ENCODE measurements at places on chromosomes 7 and 10.

- no peak for DNase-seq
These were observed 65.5 kb downstream of the LARP4B start for GRCh38 chr10:865924-866576.

DNA sequence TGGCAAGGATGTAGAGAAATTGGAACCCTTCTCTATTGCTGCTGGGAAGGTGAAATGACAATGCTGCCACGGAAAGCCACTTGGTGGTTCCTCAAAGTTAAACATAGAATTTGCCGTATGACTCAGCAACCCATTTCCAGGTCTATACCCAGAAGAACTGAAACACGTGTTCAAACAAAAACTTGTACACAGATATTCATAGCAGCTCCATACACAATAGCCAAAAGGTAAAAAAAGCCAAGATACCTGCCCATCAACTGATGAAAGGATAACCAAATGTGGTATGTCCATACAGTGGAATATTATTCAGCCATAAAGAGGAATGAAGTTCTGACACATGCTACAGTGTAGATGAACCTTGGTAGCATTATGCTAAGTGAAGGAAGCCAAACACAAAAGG, 39.1 kb downstream of the LHPP start:
- DNase-seq: no peak

DNA sequence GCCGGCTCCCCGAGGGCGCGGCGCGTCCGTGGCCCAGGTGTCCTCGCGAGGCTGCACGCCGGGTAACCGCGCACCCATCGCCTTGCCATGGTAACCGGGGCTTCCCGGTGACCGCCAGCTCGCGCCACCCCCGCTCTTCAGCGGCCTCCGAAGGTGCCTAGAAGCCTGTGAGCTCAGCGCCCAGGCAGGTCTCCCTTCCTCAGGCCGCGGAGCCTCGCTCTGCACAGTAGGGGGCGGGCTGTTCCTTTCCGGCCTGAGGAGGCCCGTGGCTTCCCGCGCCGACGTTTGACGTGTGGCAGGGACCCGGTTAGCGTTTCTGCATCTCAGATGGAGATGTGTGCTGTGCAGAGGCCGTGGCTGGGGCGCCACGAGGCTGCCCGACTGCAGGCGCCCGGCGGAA, 117.1 kb downstream of the DYNC2I1 start:
- no peak for DNase-seq

DNA sequence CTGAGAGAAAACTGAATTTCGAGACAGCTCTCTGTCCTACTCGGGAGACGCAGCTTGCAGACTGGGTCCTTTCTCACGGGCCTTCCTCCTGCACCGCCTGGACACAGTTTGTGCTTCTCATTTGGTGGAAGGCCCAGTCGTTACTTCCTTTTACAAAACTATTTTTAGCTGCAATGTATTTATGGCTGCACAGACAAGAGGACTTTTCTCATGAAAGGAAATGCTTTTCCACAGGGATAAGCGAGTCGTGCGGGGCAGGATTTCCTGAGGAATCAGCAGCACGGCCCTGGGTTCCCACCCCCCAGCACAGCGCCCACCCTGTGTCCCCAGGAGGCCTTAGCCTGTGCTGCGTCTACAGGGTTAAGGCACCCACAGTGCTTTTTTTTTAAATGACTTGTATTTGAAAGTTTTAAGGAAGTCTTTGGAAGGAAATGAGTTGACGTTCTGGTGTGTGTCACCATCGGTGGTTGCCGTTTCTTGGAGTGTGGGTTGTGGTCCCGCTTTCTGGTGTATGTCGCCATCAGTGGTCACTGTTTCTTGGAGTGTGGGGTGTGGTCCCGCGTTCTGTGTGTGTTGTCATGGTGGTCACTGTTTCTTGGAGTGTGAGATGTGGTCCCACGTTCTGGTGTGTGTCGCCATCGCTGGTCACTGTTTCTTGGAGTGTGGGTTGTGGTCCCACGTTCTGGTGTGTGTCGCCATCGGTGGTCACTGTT, 50.9 kb downstream of the INPP5A start:
- no peak for DNase-seq

- DNase-seq: no peak
These were observed 87.8 kb upstream of the LRRC4 start for GRCh38 chr7:128119036-128119435.

DNA sequence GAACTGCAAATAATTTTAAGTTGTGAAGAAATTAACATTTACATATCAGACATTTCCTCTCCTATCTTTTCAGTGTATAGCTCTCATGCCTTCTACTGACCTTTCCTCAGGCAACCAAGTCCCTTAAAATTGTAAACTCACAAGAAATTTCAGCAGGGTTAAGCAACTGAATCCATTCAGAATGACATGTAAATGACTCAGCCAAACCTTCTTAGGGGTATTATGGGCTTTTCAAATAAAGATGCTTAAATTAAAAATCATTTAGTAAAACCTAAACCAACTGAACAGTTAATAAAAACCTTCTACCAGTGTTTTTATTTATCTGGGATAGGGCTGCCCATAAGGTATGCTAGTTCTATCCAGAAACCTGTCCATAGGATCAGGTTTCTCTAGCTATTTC, 20.7 kb downstream of the WAPL start:
- DNase-seq: no peak

DNA sequence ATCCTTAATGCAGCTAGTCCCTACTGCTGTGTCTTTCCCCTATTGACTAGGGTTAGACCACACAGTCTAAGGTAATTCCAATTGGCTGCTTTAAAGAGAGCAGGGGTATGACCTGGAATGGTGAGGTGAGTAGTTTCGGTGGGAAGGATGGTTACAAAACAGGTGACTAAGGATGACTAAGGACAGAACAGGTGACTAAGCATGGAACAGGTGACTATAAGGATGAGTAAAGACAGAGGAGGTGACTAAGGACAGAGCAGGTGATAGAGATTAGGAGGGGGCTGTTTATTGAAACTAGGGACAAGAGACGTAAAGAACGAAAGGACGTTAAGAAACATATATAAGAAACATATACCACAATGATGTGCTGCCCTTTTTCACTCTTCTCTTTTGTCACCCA, 145.1 kb upstream of the TMEM106B start:
- DNase-seq: no peak

DNA sequence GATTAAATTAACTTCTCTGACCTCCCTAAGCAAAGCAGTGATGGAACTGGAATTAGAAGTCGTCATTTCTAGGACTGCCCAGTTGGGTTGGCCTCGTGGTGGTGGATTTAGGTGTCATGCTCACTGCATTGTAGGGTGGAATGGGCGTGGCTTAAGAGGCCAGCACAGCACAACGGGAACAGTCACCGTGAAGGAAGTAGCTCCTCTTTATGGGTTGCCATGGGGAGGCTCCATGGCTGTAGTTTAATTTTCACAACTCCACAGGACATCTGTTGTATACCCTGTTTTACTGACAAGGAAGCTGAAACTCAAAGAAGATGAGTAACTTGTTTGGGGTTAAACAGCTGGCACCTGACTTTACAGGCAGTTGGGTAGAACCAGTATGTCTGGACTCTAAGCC, 208.3 kb downstream of the CELF2 start:
- no peak for DNase-seq

GRCh38 chr10:101131962-101132635, 999 bp downstream of the TLX1 start:
- DNase-seq: no peak

DNA sequence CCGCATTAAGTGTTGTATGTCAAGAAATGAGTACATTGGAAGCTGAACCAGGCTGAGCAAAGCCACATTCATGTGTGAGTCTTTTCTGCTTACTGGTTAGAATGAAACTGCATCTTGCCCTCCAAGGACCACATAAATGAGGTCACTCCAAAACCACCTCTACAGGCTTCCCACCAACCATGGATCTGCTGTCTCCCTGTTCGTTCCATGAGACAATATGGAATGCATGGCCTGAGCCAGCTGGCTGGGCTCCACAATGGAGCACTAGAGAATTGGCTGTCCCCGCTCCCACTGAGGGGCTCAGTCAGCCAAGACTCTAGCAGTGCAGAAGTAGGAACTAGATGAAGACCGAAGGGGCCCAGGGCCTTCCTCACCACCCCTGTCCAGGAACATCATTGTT, 120.8 kb downstream of the TNS3 start:
- no peak for DNase-seq

All from HS-27A (cell line).